ENCODE measurements at places on chromosomes 7 and 10.

DNA sequence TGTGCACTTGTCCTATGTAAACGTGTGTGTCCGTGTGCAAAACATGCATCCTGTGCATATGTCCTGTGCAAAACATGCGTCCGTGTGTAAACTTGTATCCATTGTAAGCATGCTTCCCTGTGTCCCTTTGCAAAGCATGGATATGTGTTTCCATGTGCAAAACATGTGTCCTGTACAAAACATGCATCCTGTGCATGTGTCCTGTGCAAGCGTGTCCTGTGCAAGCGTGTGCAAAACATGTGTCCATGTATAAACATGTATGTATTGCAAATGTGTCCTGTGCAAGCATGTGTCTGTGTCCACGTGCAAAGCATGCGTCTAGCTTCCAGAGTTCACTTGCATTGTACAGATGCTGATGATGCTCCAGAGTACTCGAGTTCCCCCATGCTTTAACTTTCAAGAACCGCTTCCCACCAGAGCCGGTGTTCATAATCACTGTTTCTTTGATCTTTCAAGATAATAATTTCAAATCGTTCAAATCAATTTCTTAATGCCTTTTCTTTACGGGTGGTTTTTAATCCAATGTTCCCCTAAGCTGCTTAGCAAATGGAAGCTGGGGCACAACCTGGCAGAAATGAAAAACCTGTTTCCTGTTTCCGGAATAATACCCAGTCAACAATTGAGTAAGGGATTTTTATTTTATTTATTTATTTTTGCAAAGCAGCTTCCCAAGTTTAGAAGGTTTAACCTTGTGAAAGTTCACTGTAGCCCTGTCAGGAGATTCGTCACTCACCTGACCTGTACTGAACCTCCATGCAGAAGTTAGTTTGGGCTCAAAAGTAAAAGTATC is 641 bp upstream of the ASB13 start:
- no peak for DNase-seq

DNA sequence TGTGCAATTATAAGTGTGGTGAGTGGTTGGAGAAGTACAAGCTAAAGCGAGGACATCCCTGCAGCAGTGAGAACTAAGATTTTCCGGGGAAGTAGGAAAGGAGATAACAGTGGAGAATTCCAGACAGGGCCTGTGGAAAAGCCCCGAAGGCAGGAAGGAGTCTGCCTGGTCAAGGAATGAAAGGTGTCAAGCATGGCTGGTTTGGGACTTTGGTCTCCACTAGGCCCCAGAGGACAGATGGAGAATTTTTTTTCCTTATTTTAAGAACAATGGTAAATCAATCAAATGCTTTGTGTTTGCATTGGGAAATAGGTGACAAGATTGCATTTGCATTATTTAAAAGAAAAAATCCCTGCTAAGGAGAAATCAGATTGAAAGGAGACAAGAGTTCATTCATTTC is 3.2 kb upstream of the CEP55 start:
- no peak for DNase-seq

DNA sequence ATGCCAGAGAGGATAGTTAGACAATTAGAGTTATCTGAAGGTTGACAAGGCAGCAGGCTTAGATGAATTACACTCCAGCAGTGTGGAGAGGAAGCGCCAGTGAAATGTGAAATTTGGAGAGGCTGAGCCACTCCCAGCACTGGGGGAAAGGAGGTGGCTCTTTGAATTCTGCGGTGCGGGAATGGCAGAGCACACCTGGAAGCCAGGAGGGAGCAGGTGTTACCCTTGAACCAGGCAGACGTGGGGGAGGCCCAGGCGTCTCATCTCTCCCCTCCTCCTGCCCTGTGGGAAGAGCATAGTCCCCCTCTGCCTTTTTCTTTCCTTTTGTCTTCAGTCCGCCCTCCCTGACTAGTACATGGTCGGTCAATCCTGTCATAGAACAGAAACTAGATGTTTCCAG is 203.1 kb downstream of the DPP6 start:
- DNase-seq, result no peak

DNA sequence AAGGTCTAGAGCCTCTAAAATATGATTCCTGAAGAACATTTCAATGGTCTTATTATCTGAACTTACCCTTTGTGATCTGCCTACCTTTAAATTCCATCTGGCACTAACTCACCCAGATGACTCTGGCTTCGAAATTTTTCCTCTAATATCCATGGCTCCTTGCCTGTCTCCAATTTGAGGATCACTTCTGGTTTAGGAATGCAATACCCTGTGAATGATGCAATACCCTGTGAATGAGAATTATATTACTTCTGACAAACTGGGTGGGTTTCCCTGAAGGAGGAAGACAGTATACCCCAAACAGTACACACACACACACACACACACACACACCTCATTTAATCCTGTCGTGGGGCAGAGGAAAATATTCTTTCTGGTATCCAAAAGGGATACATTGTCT is 115.3 kb downstream of the ZNF33B start:
- no peak for DNase-seq

- DNase-seq, result peak; percentile 26
Measured at GRCh38 chr10:2927958-2928840, 139.1 kb upstream of the PFKP start.

GRCh38 chr7:20312562-20312961 is 18.1 kb upstream of the ITGB8 start:
- DNase-seq, result no peak

GRCh38 chr7:24290004-24290641 is 6.1 kb downstream of the NPY start:
- peak; percentile 15 for DNase-seq

- DNase-seq, result no peak
Measured at GRCh38 chr7:946256-946996, 8.1 kb downstream of the ADAP1 start.

DNA sequence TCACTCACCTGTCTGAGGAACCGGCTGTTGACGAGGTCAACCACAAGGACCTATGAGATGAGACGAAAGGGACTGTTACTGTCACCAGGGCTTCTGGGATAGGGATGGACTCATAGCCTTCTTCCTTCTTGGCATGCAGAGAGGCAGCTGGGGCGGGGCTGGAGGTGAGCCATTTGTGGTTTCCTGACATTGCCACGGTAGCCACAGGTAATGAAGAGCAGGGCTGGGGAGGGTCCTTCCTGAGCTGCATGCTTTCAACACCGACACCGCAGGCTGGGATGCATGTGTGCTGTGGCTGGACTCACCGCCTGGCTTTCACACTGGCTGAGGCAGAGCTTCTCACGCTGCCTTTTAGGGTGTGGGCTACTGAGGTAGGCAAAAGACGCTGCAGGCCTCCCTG is 46.4 kb upstream of the MKRN1 start:
- DNase-seq, result no peak

DNA sequence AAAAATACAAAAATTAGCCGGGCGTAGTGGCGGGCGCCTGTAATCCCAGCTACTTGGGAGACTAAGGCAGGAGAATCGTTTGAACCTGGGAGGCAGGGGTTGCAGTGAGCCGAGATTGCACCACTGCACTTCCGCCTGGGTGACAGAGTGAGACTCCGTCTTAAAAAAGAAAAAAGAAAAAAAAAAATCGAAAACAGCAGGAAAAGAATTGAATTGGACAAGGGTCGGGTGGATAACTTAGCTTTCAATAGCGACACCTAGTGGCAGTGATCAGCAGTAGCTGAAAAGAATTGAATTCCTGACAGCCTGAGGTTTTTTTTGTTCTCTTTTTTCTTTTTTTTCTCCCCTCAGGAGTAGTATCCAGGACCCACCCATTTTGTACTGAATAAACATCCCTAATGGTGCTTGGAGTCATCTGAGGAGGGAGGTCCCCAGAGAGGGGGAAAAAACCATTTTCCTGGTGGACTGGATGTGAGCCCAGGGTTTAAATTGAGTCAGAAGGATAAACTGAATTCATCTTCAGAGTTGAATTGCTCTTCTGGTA is 55.1 kb downstream of the CYCS start:
- peak; percentile 74 for DNase-seq

DNA sequence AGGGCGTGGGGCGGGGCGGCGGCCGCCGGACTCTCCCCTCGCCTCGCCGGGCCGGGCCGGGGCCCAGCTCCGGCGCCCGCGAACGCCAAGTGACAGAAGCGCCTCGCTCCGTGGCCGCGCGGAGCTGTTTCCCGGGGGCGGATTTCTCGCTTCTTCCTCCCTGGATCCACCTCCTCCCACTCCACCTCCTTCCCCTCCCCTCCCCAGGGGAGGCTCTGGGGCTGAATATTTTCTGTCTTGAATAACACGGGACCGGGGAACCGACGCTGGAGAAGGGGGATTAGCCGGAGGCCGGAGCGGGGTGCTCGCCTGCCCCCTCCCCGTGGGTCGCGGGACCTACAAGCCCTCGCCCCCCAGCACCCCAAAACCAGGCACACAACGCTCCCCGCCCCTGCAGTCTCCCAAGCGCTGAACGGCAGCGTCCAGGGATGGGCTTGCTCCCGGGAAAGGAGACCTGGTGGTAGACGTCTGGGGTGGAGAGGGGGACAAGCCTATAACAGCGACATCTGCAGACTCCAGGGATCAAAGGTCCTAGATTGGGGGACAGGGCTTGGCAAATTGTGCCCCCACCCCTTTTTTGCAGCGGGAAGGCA is at the start of gene ARHGAP21:
TSS of gene ARHGAP21 (minus strand) at position 100 of the 593 bp plus-strand sequence. CDS start 1,988 bp downstream, outside the sequence.
- DNase-seq, result peak; percentile 57

- no peak for DNase-seq
Measured at GRCh38 chr7:1609023-1609422, 39.2 kb upstream of the PSMG3 start.

- no peak for DNase-seq
Measured at GRCh38 chr10:92239600-92240288, 51.1 kb downstream of the CPEB3 start.

DNA sequence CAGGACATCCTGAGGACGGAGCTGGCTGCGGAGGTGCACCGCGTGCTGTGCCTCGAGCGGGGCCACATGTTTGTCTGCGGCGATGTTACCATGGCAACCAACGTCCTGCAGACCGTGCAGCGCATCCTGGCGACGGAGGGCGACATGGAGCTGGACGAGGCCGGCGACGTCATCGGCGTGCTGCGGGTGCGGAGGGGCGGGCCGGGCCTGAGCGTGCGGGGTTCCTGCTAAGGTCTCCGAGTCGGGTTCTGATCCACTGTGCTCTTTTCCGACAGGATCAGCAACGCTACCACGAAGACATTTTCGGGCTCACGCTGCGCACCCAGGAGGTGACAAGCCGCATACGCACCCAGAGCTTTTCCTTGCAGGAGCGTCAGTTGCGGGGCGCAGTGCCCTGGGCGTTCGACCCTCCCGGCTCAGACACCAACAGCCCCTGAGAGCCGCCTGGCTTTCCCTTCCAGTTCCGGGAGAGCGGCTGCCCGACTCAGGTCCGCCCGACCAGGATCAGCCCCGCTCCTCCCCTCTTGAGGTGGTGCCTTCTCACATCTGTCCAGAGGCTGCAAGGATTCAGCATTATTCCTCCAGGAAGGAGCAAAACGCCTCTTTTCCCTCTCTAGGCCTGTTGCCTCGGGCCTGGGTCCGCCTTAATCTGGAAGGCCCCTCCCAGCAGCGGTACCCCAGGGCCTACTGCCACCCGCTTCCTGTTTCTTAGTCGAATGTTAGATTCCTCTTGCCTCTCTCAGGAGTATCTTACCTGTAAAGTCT is 10.4 kb downstream of the ATG9B start:
- peak; percentile 71 for DNase-seq

DNA sequence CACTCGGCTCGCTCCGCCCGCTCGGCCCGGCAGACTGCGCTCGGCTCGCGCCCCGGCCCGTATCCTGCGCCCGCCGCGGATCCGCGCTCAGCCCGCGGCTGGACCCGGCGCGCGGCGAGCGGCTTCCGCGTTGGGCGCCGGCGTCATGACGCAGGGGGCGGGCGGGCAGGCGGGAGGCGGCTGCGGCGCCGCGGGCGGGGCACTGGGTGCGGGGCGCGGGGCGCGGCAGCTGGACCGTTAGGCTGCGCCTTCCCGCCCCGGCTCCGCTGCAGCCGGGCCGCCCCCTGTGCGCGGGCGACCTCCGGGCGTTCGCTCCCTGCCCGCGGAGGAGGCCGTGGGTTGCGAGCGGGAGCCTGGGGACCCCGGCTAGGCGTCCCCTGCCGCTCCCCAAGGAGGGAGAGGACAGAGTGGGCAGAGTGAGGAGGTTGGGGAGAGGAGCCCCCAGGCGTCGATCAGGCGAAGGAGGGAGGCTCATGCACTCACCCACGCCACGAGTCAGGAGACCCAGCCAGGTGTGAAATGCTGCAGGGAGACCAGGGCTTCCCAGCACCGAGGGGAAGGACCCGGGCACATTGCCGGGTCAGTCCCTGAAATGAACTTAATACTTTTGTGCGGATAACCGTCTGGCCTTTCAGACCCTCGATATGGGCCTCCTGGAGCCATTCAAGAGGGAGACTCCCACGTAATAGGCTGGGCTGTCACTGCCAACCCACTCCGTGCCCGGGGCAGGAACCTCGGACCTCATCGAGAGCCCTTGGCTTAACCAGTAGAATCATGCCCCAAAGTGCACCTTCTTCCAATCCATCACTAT is at the start of gene PIP4K2A:
TSS of gene PIP4K2A (minus strand) at position 100 of the 811 bp plus-strand sequence. CDS start 252 bp downstream, outside the sequence.
- peak; percentile 33 for DNase-seq

DNA sequence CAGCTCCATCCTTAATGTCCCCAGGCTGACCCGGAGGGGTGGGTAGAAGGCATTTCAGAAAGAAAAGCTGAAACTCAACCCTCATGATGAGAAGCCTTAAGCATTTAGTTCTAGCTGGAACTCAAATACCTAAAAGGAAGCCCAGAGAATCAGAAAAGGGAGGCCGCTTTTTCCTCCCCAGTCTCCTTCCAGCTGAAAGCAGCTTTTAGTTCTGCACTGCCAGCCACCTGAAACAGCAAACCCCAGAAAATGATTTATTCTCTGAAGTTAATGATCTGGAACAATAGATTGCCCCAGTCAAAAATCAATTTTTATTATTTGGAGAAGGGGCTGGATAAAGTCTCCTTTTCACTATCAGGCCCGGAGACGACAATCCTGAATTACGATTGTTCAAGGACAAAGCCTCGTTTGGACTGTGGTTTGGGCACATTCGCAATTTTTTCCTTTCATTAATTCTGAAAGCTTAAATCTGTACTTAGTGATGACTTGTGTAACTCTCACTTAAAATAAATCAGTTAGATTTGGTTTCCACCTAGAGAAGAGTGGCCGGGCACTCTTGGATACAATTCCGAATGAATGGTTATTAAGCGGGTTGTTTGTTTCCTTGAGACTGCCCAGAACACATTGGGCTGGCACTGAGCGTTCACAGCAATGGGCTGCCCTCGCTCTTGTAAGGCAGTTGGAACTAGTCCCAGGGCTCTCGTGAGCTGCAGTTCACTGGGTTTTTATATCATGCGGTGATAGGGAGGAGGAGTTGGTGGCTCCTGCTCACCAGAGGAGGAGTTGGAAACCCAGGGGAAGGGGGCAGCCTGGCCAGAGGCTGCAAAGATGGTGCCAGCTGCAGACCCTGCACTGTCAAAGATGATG is 262.2 kb downstream of the CCSER2 start:
- no peak for DNase-seq

- no peak for DNase-seq
Measured at GRCh38 chr10:5737352-5737751, 52.7 kb downstream of the TASOR2 start.
